ENCODE measurements at places on chromosomes 5 and 9.

DNA sequence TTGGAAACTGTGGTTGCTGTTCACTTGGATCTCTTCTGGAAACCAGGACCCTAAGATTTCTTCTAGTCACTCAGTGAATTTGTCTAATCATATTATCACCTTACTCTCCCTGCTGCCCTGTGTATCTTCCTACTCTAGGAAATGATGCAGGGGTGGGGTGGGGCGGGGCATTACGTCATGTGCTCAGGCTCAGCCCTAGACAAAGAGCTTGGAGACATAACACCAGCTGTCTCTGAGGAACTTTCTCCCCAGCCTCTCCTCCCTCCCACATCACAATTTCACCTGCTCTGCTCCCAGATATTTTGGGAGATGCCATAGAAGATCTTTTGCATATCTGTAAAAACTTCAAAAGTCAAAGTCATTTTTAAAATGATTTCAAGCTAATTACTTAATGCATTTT, 470.4 kb downstream of the ZSWIM6 start:
- no peak for DNase-seq

- no peak for DNase-seq
Observed at GRCh38 chr5:5954275-5954598, 424.1 kb downstream of the MED10 start.

- no peak for DNase-seq
Observed at GRCh38 chr5:154708207-154708606, 47.0 kb upstream of the LARP1 start.

DNA sequence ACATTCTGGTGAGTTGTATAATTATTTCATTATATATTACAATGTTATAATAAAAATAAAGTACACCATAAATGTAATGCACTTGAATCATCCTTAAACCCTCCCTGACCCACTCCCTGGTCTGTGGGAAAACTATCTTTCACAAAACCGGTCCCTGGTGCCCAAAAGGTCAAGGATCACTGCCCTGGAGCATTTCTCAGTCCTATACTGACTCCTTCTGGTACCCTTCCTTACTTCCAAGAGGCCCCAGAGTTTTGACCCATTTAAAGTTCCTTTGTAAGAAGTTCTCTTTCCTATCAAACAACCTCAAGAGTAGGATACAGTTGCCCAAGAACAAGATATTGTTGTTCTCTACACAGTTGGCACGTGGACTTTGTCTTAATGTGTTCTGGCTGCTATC, 88.9 kb upstream of the TRPM3 start:
- DNase-seq, result no peak

DNA sequence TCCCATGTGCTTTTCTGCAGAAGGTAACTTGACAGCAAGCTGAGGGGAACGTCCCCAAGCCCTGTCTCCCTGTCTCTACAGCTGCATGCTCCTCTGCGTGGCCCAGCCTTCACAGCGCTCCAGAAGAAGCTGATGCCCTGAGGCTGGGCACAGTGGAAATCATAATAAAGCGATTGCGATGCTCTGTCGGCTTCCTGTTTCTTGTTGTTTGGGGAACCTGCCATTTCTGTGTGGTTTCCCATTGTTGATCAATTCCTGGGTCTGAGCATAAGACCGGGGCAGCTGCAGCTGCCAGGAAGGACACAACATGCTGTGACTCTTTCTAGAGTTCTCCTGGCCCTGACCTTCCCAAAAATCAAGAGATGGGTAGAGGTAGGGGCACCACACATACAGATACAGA, 7.2 kb upstream of the DNAJB5 start:
- no peak for DNase-seq

- DNase-seq, result no peak
Observed at GRCh38 chr5:3155046-3155445, 403.6 kb upstream of the IRX2 start.

DNA sequence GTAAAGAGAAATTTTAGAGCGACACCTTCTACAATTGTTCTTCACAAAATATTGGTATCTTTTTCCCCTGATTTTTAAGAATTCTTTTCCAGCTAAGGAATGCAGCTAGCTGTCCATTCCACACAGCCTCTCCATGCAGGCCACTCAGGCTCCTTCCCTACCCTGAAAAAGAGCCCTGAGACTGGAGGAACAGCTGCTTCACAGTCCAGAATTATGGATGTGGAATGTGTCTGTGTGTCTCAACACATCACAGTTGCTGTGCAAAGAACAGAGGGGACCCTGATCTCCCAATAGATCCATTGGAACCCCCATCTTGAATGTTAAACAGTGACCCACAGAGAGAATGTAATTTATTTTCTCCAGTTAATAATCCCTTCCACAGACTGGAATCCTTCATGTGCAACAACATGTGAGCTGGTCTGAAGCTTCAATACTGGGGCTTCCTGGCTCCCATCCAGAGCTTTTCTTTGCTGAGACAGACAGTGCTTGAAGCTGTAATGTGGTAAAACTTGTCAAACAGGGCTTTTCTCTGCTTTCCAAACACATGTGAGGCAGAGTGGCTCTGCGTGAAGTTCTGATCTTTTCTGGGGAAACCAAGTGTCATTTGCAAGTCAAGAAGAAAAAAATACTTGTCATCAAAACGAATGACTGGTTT, 53.3 kb upstream of the SMC5 start:
- no peak for DNase-seq

All from stimulated activated CD4-positive, alpha-beta T cell treated with anti-CD3 and anti-CD28 coated beads, Interleukin-1b, Interleukin-23, amount 100 ng/mL, for 4 hours (primary cell).